ENCODE measurements at places on chromosomes 4 and X. TPM values are rescaled to one million over a fixed set of nuclear protein-coding genes. Genes with fewer than 3 reads are reported as not detected.

The GAGE12J gene
- not detected for total RNA-seq

The OTUD6A gene
- total RNA-seq = not detected

The DYNLT3 gene
- total RNA-seq = 27.2 TPM

The HMGB3 gene
- total RNA-seq = 16.8 TPM

The SRPK3 gene
- total RNA-seq = not detected

The KDM6A gene
- total RNA-seq = 27.0 TPM

The SH3BP2 gene
- total RNA-seq = 102 TPM

The VCX gene
- total RNA-seq = not detected

The NELFA gene
- total RNA-seq = 22.6 TPM

The NDP gene
- 0.30 TPM for total RNA-seq

The VCX2 gene
- total RNA-seq = not detected

The CLNK gene
- 0.09 TPM for total RNA-seq

The PDZD4 gene
- total RNA-seq = 8.5 TPM

The ARHGEF38 gene
- 20.6 TPM for total RNA-seq

The TLR10 gene
- 1.2 TPM for total RNA-seq

The MGARP gene
- not detected for total RNA-seq

The ANKRD50 gene
- 22.5 TPM for total RNA-seq

The FAM47A gene
- total RNA-seq = not detected

The FGD1 gene
- total RNA-seq = 3.2 TPM

The SASH3 gene
- total RNA-seq = 74.9 TPM

The CCSER1 gene
- total RNA-seq = 8.4 TPM

The AFM gene
- total RNA-seq = not detected

The MMRN1 gene
- 42.6 TPM for total RNA-seq

The SPANXB1 gene
- total RNA-seq = not detected

The FAM149A gene
- 13.3 TPM for total RNA-seq

The CT45A1 gene
- not detected for total RNA-seq

The CDKL5 gene
- 30.6 TPM for total RNA-seq

Measured in lower lobe of right lung (tissue), 2 donors.